ENCODE measurements at places on chromosomes 5 and 9.

DNA sequence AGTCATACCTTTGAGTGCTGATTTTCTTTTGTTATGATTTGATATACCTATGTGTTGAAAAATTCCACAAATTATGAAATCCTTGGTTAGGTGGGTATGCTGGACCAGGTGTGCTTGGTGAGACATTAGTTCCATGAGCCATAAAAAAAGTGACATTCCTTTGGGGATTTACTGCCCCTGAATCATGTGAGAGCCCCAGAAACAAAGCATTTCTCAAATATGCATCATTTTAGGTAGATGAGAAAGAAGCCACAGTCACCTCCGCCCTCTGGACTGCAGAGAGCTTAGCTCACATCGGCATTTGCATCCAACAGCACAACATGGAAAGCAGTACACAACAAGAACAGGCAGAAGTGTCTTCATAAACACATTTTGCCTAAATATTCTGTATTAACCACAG lies 55.3 kb downstream of the DAP start:
- no peak for DNase-seq

- DNase-seq, result no peak
These were observed 428.3 kb upstream of the CDH6 start for GRCh38 chr5:30765227-30765626.

- DNase-seq, result no peak
These were observed 90.3 kb upstream of the ERCC6L2 start for GRCh38 chr9:95785209-95785608.

DNA sequence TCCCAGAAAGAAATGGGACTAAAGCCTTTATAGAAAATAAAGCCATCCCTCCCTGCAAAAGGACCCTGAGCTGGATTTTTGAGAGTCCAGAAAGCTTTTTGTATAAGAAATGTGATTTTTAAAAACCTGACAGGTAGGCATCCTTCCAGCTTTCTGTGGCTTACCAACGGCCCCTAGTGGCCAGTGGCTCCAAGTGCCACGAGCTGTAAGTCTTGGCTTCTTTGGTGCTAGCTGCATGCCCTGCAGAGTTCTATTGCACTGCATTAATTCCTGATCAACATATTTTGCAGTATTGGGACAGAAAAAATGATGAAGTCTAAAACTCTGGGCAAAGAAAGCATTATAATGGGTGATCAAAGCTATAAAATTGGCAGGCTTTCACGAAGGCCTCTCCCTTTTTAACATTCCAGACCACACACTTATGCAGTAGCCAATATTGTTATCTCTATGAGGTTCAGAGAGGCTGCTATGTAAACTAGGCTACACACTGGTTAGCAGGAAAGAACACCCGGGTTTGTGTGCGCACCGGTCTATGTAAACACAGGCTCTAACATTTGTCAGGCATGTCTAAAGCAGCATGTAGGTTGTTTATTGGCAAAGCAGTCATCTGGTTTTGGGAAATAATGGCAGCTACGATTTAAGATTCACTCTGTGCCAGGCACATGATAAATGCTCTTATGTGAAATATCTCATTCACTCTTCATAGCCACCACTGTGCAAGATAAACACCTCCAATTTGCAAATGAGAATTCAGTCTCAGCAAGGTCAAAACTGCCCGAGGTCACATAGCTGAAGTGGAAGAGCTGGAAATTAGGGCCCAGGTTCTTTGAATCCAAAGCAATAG lies 55.2 kb downstream of the NMUR2 start:
- DNase-seq, result no peak

DNA sequence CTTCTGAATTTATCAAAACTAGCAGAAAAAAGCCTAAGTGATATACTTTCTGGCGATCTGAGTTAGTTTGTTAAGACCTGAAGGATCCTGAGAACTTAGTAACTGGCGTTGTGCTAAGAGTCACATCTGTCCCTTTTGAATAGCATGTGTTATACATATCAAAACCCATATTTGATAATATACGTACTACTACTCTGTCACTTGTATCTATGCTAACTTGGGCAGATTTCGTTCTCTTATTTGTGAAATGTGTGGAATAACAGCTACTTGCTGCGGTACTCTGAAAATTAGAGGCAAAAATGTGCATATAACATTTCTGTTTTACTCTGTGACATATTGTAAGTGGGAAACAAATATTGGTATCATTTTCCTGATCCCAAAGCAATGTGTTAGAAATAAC lies 126.4 kb downstream of the PARP8 start:
- DNase-seq, result no peak

GRCh38 chr9:74044844-74045243 lies 452.3 kb upstream of the RORB start:
- DNase-seq, result no peak

GRCh38 chr5:5957737-5958136 lies 420.6 kb downstream of the MED10 start:
- no peak for DNase-seq

GRCh38 chr5:96823900-96824380 lies 16.2 kb upstream of the ERAP1 start:
- DNase-seq, result no peak

DNA sequence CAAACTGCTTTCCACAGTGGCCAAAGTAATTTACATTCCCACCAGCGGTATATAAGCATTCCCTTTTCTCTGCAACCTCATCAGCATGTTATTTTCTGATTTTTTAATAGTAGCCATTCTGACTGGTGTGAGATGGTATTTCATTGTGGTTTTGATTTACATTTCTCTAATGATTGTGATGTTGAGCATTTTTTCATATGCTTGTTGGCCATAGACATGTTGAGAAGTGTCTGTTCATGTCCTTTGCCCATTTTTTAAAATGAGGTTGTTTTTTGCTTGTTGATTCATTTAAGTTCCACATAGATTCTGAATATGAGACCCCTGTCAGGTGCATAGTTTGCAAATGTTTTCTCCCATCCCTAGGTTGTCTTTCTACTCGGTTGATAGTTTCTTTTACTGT lies 254.5 kb upstream of the MPDZ start:
- DNase-seq, result no peak
